Activated CD4-positive, alpha-beta T cell treated with anti-CD3 and anti-CD28 coated beads for 1 hour (primary cell): ENCODE measurements at places on chromosomes 7 and 10.
A peak's percentile ranks its signal among the peaks of the same experiment; 100 is the strongest.

DNA sequence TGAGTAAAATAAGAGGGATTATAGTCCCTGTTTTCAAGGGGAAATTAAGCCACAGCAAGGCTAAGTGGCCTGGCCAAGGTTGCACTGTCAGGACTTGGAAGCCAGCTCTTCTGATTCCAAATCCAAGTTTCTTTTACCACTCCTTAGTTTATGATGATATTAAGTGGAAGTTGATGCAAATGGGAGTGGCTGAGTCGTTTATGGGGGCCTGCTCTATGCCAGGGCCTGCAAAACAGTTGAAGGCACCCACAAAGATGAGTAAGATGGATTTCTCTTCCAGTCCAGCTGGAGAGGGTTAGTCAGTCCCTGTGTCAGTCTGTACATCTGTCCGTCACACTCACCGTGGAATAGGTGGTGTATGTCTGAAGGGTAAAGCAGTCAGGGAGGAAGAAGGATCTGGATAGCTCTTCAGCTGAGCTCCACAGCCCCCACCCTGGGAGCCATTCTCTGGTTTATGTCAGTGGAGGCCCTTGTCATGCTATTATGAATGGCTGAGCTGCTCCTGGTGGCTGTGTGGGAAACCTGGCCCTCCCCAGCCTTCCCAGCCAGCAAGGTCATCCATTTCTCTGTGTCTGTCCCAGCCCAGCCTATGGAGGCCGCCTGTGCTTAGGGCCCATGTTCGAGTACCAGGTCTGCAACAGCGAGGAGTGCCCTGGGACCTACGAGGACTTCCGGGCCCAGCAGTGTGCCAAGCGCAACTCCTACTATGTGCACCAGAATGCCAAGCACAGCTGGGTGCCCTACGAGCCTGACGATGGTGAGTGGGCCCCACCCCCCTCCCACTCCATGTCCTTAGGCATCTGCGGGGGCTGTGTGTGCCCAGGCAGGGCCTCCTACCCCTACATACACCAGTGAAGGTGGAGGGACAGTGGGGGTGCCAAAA, 44.5 kb downstream of the TBATA start:
- no peak for DNase-seq

DNA sequence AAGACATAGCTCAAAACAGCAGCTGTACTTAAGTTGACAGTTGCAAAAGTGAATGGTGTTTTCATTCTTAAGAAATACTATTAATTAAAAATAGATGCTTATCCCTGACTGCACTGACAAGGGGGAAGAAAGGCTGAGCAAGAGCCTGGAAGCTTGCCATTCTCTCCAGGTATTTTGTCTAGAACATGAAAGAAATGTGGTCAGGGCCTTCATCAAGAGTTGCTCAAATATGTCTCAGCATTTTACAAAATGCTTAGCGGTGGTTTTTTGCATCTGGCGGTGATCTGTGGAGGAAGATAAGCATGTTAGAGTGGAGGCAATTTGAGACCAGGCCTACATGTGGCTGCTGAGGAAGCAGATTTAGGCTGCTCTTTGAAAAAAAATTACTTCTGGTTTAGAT, 46.4 kb upstream of the CC2D2B start:
- DNase-seq: no peak

- no peak for DNase-seq
These were observed 20.9 kb downstream of the TEX36 start for GRCh38 chr10:125661941-125662515.

- no peak for DNase-seq
These were observed 31.6 kb downstream of the CALML5 start for GRCh38 chr10:5467634-5468255.

- no peak for DNase-seq
These were observed 40.6 kb upstream of the CXCL12 start for GRCh38 chr10:44425466-44425865.

DNA sequence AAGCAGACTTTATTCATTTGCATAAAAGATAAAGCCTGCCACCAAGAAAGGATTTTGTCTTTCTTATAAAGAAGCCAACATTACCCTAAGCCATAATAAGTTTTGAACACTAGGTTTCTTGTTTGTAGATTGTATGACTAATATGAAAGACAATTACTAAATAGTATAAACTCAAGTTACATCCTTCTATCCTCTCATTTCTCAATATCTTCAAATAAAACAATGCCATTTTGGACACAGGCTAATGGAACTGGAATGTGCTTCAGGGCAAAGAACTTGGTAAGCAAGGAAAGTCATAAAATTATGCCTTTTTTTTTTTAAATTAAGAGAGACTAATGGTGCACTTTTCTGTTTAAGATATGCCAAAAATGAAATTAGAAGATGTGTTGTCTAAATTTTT, 137.7 kb downstream of the DKK1 start:
- no peak for DNase-seq

DNA sequence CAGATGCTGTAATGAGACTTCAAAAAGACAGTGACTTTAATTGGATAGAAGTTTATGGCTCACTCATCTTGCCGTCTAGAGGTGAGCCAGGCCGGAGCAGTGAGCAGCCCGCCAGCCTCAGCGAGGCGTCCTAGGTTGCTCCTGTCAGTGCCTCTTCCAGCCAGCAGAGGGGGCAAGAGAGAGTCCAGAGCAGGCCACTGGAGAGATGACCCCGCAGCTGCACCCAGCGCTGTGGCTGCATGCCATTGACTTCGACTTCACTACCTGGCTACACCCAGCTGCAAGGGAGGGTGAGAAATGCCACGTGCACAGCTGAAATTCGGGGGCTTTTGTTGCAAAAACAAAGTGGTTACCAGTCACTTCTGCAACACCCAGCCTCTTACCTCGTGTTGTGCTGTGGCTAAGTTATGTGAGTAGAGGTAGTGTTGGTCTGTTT, 26.5 kb downstream of the NUB1 start:
- peak; percentile 57 for DNase-seq

DNA sequence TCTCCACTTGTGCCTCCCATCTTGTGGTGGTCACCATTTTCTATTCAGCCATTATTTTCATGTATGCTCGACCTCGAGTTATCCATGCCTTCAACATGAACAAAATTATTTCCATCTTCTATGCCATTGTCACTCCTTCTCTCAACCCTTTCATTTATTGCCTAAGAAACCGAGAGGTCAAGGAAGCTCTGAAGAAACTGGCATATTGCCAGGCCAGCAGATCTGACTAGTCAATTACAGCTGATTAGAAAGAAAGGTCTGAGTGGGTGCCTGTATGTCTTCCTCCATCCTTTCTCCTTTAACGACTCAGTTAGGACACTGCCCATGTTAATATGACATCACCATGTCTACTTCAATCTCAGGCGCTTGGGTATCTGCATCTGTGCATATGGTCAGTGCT, 4.6 kb downstream of the OR6B1 start:
- no peak for DNase-seq

- DNase-seq: no peak
These were observed 758.0 kb downstream of the AUTS2 start for GRCh38 chr7:70356085-70356786.

- no peak for DNase-seq
These were observed 229.7 kb upstream of the PITRM1 start for GRCh38 chr10:3402187-3402751.

GRCh38 chr10:13492493-13493180, 36.2 kb downstream of the BEND7 start:
- DNase-seq: no peak

GRCh38 chr7:123067814-123068213, 72.3 kb upstream of the TAS2R16 start:
- DNase-seq: no peak

DNA sequence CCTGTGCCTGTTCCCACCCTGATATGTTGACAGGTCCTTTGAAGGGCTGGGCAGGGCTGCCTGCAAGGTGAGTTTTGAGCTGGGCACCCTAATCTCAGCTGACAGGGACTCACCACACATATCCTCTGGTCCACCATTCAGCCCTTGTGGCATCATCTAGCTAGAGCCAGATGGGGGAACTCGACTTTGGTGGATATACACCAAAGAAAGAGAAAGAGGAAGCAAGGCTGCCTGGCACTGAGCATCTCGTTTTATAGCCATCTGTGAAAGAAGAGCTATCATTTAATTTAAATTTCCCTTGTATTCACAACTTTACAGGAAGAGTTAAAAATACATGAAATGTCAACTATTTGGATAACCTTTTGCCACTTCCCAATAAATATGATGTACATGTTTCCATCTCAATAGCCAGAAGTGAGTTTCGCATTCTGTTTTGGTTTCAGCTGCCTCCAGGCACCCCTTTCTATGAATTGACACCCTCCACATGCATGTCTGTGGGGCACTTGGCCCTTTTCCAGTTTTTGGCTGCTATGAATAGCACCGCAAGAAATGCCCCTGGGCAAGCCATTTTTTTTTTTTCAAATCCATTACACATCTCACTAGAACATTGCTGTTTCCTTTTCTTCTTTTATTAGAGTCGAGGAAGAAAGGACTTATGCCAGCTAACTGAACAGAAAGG, 22.9 kb upstream of the GRB10 start:
- DNase-seq: no peak

GRCh38 chr10:70293169-70293843, 9.5 kb upstream of the NPFFR1 start:
- no peak for DNase-seq

DNA sequence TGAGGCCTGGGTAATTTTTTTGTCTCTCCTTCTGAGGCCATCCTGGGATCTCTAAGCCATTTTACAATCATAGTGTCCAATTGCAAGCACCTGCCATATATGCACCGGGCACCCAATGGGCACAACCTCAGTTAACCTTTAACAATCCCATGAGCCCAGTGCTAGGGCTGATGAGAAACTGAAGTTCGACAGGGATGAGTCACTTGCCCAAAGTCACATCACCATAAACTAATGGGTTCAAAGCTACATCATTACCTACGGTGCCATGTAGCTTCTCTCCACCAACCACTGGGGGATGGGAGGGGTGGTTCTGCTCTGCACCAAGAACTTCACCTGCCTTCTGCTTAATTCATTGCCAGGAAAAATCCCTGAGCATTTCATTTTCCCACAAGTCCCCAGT, 95.8 kb upstream of the ZNF716 start:
- no peak for DNase-seq

DNA sequence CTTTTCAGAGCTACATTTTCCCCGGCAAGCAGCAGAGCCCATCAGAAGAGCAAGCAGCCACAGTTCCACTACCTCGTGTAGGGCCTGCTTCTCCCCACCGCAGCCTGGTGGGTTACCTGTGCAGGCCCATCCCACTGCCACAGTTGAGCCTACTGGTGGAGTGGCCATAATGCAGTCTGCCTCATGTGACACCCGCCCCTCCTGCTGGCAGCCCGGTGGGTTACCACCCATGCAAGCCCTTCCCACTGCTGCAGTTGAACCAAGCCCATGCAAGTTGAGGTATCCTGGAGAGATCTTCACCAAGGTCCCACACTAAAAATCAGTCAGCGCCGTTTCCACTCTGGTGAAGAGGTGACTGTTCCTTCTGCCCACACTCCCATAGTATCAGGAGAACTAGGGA, 32.1 kb upstream of the CNNM1 start:
- DNase-seq: no peak

DNA sequence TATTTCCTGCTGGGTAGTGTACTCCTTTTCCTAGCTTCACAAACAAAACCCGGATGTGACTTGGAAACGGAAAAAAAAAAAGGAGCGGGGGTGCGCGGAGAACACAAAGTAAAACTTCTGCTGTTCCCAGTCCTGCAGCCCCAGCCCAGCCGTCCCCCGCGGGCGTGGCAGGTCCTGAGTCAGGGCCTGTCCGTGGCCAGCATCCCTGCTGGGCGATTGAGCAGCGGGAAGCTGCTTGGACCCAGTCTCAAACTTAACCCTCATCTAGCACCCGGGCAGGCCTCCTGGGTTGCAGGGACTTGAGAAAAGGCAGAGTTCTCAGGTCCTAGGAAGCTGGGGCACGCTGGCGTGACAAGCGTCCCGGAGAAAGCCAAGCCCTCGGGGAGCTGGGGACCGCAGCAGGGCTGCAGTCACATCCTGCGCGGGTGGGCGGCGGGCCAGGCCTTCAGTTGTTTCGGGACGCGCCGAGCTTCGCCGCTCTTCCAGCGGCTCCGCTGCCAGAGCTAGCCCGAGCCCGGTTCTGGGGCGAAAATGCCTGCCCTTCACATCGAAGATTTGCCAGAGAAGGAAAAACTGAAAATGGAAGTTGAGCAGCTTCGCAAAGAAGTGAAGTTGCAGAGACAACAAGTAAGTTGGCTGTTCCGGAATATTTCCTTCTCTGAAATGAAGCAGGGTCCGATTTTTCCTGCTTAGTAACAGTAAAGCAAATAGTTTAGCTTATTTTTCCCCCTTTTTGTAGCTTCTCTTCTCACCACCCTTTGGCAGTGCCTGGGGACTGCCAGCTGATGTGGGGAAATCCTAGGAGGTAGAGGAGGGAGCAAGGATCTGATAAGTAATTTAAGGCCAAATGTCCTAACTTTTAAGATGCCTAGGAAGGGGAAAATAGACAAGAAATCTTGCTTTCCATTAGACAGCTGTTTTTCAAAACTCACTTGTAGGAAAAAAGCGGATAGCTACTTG, at the start of gene GNG11:
Gene GNG11, plus strand, starts transcription at position 129 of the 960 bp plus-strand sequence. Its CDS starts 403 bp downstream, at position 532.
- DNase-seq: no peak

DNA sequence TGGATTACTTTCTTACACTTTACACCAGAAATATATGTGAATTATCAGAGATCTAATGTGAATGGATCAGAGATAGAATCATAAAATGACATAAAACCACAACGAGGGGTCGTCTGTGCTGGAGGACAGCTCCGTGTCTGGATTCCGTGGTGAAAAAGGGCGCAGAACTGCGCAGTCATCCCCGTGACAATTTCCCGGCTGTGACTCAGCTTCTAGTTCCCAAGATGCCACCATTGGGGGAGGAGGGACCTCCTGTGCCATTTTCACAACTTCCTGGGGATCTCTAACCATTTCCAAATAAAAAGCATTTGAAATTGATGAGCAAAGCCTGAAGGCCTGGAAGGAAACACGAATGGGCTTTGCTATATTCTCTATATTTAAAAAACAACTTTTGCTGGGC, 72.1 kb downstream of the PDGFA start:
- DNase-seq: no peak

- DNase-seq: no peak
These were observed 32.4 kb downstream of the WDR86 start for GRCh38 chr7:151377406-151377805.

GRCh38 chr7:156185076-156185475, 372.8 kb upstream of the SHH start:
- DNase-seq: no peak

GRCh38 chr10:35916791-35917190, 274.7 kb upstream of the FZD8 start:
- no peak for DNase-seq

- no peak for DNase-seq
These were observed 34.1 kb downstream of the NUDT1 start for GRCh38 chr7:2276107-2276506.

DNA sequence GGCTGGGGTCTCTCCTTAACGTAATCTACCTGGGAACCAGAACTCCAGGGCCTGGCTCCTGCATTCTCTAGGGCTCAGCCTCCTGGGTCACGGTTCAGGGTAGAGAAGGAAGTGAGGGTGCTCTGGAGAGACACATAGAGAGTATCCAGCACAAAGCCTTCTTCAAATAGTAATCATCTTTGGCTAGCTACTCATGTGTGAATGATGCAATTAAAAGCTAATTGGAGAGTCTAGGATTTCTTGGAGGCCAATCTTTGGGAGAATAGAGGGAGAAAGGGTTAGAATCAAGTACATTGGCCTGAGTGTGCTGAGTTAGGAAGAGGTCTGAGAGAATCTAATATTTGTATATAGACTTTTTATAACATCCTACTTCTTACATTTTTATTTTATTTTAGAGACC, 24.0 kb upstream of the MALRD1 start:
- DNase-seq: no peak

GRCh38 chr10:106980495-106981451, 183.7 kb downstream of the SORCS1 start:
- DNase-seq: no peak

- DNase-seq: no peak
These were observed 290.2 kb upstream of the CDC14C start for GRCh38 chr7:48634116-48634632.

GRCh38 chr10:121484401-121484800, 113.8 kb downstream of the FGFR2 start:
- no peak for DNase-seq
